ENCODE measurements at places on chromosomes 1 and 21.

DNA sequence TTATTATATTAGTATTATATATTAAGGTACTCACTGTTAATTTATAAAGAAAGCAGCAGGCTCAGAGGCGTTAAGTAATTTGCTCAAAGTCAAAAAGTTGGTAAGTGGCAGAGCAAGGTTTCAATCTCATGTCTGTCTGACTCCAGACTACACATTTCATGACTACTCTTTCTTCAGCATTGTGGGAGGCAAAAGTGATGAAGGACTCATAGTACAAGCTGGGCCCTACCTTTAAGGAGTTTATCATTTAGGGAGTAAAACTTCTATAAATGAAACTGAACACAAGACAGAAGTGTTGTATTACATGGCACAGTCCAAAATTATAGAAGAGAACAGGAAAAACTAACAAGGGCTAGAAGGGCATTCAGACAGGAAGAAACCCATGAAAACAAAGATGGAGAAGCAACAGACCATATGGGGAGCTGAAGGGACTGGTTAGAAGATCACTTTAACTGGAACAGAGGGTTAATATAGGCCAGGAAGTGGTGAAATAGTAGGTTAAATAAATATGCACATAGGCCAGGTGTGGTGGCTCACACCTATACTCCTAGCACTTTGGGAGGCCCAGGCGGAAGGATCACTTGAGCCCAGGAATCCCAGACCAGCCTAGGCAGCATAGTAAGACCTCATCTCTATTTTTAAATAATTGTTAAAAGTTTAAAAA is 11.5 kb downstream of the SORT1 start:
- DNase-seq, result no peak

DNA sequence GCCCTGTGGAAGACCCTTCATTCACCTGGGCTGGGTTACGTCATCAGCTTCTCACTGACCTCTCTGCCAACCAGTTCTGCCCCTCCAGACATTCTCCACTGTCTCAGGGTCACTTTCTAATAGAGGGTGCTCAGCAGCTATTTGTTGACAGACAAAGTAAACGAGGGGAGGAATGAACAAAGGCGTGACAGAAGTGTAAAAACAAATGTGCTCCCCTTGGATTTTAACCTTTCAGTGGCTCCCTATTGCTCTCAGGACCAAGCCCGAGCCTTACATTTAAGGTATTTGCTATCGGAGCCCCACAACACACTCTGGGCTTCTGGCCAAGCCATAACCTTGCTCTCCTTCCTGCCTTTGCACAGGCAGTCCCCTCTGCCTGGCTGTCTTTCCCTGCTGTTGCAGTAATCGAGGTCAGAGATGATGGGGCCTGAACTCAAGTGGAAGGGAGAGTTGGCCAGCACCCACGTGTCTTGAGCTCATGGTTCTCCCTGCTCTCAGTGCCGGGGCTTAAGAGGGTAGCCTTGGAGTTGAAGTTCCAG is 9.3 kb upstream of the MARCKSL1 start:
- peak; percentile 81 for DNase-seq

- DNase-seq, result no peak
Observed at GRCh38 chr1:164210211-164210739, 348.7 kb upstream of the PBX1 start.

DNA sequence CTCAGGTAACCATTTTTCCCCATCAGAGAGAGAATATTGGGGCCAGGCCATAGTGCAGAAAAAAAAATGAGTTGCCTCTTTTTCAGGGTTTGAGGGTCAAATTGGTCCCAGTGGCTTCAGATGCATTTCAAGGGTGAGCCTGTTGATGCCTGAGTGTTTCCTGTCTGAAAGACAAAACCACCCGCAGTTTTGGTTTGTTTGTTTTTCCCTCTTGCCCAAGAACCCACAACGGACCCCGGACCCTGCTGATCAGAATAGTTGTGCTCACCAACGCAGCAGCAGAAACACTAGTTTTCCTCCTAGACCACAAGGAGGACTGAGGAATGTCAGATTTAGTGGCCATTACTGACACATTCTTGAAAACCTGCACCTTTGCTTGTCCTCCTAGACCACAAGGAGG is 1433.1 kb downstream of the PLA2G4A start:
- DNase-seq, result no peak

Measured in hematopoietic multipotent progenitor cell treated with erythropoietin and hydrocortisone succinate and interleukin-3 and kit ligand, for 8 days (in vitro differentiated cells).